CD4-positive, alpha-beta T cell treated with Interleukin-4 for 4 hours (primary cell): ENCODE measurements at places on chromosomes 7 and 10.

GRCh38 chr10:124176349-124177179 is 83.2 kb upstream of the CHST15 start:
- no peak for DNase-seq

DNA sequence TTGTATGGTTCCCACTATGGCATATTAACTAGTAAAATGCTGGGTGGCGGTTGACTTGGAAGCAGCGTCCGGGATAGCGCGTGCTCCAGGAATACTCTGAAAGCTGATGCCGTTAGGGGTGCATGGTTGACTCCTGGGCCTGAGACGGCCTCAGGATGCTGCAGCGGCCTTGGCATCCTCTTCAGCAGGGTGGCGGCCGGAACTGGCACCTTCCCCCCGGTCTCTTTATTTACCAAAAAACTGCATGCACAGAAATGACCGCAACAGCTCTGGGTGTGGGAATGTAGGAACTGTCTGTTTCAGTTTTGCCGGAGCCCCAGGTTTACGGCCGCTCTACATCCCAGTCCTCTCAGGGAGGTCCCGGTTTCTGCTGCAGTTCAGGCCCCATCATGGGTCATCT is 28.8 kb downstream of the PFKP start:
- DNase-seq = no peak

DNA sequence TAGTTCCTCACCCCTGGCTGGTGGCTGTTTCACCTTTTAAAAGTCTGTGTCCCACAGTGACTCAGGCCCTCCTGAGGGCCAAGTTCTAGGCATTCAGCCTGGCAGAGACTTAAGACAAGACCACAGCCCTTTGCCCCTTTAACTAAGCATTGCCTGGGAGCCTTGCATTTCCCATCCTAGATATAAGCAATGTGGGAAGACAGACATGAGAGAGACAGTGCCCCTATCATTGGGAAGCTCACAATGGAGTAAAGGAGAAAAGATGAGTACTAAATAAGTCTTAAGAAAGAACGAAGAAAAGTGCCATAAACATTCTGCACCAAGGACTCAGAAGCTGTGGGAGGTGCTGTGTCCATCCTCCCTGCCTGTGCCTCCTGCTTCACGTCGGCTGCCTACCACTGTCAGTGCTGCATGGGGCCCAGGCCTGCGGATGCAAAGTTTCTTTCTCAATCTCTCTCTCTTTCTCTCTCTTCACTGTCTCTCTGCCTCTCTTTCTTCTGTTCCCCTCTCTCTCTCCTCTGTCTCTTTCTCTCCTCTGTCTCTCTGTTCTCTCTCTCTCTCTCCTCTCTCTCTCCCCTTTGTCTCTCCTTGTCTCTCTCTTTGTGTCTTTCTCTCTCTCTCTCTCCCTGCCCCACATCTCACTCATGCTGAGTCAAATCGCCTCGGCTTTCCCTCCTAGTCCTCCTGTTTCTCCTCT is 21.5 kb downstream of the GPRIN2 start:
- no peak for DNase-seq

DNA sequence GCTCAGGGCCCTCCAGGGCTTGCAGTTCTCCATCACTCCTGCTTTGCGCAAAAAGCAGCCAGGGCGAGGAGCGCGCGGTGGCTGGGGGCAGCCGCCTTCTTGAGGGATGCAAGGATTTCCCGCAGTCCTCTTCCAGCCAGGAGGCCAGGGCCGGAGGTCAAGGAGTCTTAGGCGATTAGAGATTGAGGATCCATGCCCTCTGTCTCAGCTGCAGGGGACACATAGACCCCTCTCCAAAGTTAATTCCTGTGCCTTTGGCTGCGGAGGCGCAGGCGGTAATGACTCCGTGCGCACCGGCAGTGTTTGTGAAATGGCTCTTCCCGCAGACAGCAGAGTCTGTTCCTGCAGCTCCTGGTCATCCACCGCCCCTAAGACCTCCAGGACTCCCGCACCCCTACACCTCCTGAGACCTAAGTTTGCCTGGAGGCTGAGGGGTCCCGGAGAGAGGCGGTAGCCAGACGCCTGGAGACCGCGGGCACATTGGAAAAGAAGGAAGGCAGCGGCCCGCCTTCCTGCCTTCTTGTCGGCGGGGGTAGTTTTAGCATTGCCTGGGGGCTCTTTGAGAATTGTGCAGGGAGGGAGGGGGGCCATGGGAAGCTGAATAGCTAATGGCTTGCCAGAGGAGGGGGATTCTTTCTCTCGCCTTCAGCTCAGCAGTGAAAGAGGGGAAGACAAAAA is 3.3 kb upstream of the NEUROG3 start:
- DNase-seq = no peak

DNA sequence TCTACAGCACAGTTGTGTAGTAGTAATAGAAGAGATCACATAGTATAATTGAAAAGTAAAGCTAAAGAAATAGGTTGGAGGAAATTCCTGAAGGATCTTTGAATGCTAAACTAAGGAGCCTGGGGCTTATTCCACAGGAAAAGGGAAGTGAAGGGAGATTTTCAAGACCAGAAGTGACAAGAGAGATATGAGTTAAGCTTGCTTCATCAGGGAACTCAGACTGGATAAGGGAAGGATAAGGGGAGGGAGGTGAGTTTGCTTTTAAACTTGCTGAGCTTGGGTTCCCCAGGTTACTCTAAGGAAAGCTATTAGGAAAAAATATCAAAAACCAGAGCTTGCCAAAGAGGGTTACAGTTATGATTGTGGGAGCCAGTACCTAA is 182.4 kb downstream of the RAPGEF5 start:
- DNase-seq = no peak

DNA sequence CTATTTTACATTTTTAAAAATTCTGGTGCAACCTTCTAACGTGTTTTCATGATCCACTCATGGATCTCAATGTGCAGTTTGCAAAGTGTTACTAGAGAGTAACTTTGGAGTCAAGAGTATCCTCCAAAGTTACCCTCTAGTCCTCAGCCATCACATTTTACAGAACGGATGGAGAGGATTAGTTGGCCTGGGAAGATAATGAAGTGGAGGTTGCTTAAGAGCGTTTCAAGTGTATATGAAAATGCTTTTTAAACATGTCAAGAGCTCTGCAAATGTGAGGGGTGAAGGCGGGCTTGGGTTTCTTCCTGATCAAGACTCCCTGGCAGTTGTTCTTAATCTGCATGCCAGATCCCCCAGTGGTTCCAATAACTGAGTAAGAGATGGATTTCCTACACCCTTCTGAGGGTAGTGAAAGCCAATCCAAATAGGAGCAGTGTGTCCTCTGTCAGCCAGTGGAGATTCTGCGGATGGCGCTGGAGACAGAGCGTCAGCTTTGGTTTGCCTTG is 299.4 kb upstream of the NPVF start:
- no peak for DNase-seq

- no peak for DNase-seq
Measured at GRCh38 chr7:98314469-98314868, 33.0 kb downstream of the BRI3 start.

DNA sequence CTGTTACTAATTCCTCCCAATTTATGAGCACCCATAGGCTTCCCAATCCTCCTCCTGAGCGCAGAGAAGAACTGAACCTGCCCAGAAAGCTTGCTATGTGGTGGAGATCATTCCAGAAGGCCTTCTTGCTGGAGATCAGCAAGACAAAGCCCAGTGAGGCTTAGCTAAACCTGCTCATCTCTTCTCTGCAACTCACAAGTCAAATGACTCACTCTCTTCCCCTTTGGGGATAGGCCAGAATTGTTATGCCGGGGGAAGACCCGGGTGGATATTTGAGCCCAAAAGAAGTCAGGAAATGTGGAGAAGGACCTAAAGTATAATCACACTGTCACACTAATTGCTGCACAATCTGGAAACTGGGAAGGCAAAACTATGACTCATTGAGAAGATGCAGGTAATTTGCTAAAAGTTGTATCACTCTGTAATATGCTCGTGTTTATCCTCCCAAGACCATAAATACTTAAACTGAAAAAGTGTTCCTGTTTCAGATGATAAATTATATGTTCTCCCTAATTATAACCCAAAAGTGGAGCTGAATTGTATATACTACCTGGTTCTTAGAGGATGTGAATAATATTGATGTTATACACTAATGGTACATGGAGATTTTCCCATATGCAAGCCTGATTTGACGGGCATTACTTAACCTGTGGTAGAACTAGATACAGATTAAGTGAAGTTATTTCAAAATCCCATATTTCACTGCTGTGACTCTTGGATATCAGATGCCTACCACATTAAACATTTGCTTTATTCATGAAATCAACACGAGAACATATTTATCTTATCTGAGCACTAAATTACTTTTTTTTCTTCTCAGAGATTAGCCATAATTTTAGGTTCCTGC is 6.4 kb downstream of the NEBL start:
- no peak for DNase-seq

DNA sequence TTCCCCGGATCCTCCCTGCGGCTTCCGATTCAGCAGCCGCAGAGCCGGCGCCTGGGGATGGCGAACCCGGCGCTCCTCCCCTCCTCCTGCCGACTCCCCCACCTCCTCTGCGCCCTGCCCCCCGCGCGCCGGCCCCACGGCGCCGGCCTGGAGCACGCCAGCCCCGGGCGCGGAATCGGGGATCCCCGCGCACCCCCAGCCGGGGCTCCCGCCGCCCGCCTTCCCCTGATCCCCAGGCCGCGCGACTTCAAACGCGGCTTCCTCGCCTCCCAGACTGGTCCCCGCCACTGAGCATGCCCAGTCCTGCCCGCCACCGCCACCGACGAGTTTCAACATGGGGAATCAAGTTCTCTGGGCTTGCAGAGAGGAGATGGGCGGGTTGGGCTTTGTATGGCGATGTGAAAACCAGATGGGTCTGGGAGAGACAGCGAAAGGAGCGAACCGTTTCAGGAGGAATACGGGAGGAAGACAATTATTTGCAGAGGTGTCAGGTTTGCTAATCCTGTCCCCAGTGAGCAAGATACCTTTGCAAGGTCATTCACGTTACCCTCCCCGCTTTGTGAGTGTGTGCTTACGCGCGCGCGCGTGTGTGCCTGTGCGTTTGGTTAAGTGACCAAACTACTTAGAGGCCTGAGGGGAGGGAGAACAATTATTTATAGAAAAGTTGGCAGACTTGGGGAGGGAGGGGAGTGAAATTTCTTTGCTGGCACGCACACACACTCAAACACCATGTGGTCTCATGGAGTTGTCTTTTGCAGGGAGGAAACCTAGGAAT is at the start of gene PANK1:
Gene PANK1, minus strand, starts transcription at position 276 of the 775 bp plus-strand sequence. CDS start 351 bp downstream, outside the sequence.
- DNase-seq = peak; percentile 55

GRCh38 chr10:119539359-119539825 is 3.1 kb downstream of the RGS10 start:
- no peak for DNase-seq

GRCh38 chr10:52918714-52919305 is 146.2 kb upstream of the MBL2 start:
- no peak for DNase-seq
